ENCODE measurements at places on chromosomes 1 and 21. TPM values are rescaled to one million over a fixed set of nuclear protein-coding genes. Genes with fewer than 3 reads are reported as not detected.

DNA sequence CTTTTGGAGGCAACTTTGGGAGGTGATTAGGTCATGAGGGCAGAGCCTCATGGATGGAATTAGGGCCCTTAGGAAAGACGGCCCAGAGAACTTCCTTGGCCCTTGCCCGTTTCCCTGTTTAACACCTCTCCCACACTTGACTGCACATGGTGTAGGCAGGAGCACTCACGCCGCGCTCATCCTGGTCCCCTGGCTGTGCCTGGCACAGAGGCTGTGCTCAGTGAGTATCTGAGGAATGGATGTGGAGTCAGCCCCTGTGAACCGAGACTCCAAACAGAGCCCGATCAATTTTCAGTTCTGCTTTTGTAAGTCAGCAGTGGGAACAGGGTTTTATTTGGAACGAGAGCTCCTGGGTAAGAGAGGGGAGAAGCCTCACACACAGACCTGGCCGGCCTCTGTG is 29.8 kb upstream of the ETV3 start:
- DNase-seq = no peak

- no peak for DNase-seq
These were observed 85.0 kb upstream of the SLC2A1 start for GRCh38 chr1:43043695-43044094.

DNA sequence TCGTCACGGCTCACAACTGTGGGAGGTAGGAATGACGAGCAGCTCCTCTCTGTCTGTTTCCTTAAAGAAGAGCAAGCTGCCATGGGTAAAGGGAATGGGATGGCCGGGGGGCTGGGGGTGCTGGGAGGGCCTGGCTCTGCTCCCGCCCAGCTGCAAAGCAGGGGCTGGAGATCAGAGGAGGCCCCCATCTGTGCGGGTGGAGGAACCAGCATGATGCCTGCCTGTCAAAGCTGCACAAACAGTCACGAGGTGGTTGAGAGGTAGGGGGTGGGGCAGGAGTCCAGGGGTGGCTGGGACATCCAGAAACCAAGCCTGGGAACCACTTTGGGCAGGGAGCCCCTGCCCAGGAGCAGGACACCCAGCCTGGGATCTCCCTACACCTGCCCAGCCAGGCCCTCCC is 12.6 kb downstream of the SLC41A1 start:
- DNase-seq = no peak

- DNase-seq = no peak
These were observed 364 bp downstream of the GOLPH3L start for GRCh38 chr1:150696590-150696989.

DNA sequence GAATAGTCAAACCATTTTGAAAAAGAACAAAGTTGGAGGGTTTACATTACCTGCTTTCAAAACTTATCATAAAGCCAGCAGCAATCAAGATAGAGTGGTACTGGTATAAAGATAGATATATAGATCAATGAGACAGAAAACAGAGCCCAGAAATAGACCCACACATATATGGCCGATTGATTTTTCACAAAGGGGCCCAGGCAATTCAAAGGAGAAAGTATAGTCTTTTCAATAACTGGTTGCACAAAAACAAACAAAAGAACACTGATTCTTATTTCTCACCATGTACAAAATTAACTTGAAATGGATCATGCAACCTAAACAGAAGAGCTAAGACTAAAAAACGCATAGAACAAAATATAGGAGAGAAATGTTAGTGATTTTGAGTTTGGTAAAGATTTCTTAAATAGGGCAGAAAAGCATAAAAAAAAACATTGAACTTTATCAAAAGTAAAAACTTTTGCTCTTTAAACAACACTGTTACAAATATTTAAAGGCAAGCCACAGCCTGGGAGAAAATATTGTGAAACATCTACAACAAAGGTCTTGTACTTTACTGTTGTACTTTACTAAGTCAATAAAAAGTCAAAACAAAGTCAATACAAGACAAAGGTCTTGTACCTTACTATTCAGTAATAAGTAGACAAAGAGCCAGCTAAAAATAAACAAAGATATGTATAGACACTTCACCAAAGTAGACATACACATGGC is 50.2 kb downstream of the ST3GAL3 start:
- DNase-seq = no peak

The APOBEC4 gene
- not detected for total RNA-seq

The DIO1 gene
- not detected for total RNA-seq

The OR2G2 gene
- not detected for total RNA-seq
